Renal cortical epithelial cell (primary cell): ENCODE measurements at places on chromosomes 11 and 22.

DNA sequence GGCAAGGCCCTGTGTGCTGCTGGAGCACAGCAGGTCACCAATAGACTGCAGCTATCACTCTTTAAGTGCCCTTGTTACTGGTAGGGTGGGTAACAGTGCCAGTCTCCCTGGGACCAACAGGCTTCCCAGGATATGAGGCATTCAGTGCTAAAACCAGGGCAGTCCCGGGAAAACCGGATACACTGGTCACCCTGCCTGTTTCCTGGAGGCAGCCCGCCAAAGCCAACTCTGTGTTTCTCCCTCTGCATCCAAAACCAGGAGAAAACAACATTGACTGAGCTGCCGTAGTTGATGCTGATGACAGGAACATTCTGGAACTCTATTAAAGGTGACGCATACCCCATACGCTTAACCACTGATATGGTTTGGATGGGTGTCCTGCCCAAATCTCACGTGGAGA, 149.1 kb downstream of the SHANK2 start:
- peak; percentile 32 for DNase-seq

- DNase-seq, result no peak
Measured at GRCh38 chr11:80916173-80916798, 1475.5 kb upstream of the TENM4 start.

DNA sequence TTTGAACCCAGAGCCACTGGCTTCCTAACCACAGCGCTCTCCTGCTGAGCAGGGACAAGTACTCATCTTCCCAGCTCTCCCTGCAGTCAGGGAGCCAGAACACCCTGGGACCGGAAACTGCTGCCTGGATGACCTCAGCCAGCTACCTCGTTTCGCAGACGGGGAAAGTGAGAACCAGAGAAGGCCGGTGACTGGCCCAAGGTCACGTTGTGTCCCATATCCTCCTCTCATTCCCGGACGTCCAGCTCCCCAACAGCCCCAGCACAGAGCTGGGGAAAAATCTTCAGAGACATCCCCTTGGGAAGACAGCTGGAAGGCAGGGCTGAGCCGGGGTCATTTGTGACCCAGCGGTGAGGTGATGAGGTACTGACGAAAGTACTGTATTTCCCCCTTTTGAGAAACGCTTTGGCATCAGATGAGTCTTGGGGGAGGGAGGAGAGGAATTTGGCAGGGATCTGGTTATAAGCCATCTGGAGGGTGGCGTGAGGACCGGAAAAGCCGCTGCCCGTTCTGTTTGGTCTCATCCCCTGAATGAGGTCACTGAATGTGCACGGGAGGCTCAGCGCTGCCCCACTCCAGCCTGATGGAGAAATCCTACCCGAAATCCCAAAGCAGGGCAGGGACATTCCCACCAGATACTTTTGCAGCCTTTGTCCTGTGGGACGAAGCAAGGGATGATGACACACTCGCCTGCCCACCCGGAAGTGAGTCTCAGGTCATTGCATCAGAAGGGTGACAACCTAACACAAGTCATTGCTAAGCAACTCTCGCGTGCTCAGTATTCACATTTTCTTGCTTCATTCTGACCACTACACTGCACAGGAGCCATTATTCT, 41.1 kb downstream of the LIF start:
- peak; percentile 93 for DNase-seq

- no peak for DNase-seq
Measured at GRCh38 chr11:120977266-120978137, 46.4 kb upstream of the TBCEL start.

DNA sequence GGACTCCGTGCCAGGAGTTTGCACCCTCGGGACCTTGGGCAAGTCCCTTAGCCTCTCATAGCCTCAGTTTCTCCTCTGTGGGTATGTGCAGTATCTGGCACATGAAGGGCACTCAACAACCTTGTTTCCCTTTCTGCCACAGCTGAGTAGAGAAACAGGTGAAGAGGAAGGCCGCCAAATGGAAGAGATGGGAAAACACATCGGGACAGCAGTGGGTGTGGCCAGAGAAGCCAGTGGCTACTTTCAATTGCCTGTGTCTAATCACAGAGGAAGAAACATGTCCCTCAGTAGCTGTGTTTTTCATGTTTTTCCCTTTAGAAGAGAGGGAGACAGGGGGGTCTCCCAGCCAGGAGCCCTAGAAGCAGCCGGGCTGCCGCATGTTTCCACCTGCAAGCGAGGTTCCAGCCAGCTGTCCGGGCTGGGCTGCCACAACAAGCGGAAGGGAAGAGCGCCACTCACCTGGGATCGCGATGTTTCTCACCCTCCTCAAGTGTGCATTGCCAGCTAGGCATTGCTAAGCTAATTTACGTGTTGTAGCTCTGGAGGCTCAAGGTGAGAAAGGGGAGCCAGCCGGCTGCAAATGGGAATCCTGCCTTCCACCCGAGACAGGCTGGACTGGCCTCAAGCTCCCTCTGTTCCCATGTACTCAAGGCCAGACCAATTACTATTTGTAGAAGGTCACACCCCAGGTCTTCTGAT, 16.7 kb downstream of the ASPHD2 start:
- no peak for DNase-seq

GRCh38 chr11:72300268-72300667, 56.3 kb upstream of the PHOX2A start:
- DNase-seq, result no peak

DNA sequence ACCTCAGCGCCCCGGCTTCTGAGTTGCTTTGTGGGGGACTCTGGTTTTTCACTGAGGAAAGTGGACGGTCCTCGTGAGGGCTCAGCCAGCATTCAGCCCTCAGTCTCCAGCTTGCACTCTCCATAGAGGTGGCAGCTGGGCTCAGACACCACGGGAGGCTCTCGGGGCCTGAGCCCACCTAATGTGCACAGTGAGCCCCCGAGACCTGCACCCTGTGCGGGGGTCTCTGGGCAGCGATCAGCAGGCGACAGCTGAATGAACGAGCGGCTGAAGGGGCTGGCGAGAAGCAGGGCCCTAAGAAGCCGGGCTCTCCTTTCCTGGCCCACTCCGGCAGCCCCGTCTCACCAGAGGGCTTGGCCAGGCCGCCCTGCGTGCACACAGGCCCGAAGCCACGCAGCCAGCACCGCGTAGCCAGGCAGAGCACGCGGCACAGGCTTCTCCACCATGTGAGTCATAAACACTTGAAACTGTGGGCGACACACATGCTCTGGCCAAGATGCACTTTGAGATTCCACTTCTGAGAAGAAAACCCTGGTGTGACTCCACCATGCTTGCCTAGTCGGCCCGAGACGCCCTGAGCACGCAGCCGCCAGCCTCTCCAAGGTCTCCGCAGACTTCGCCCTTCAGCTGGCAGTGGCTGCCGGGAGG, 28.0 kb downstream of the TOLLIP start:
- DNase-seq, result no peak

DNA sequence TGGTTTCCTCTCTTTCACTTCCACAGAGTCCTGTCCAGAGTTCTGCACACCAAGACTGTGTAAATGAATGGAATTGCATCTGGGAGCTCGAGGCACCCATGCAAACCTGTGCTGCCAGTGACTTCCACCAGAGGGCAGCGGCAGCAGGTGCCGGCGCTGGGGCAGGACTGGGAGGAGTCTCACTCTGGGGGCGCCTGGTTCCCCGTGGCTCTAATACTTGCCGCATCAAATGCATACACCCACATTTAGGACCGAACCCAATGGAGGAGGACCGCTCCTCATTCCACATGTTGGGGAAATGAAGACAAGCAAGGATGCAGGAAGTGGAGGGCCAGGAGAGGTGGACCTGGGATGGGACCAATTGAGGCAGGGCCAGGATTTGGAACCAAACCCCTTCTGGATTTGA, 1.1 kb upstream of the CD6 start:
- DNase-seq, result no peak

DNA sequence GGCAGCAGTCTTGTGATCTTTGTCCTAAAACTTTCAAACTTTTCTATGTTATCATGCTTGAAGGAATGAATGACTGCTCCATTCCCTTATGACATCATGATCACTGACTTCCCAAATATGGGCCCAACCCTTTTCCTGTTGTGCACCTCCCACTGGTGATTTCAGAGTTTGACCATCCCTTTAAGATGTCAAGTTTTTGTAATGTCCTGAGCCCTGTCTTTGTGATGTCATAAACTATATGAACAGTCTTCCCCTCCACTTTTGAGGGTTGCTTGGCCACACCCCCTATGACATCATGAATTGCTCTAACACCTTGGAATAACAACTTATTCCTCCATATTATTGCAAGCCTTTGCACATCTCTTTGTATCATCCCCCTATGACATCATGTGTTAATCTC, 16.5 kb upstream of the NUCB2 start:
- DNase-seq, result no peak

DNA sequence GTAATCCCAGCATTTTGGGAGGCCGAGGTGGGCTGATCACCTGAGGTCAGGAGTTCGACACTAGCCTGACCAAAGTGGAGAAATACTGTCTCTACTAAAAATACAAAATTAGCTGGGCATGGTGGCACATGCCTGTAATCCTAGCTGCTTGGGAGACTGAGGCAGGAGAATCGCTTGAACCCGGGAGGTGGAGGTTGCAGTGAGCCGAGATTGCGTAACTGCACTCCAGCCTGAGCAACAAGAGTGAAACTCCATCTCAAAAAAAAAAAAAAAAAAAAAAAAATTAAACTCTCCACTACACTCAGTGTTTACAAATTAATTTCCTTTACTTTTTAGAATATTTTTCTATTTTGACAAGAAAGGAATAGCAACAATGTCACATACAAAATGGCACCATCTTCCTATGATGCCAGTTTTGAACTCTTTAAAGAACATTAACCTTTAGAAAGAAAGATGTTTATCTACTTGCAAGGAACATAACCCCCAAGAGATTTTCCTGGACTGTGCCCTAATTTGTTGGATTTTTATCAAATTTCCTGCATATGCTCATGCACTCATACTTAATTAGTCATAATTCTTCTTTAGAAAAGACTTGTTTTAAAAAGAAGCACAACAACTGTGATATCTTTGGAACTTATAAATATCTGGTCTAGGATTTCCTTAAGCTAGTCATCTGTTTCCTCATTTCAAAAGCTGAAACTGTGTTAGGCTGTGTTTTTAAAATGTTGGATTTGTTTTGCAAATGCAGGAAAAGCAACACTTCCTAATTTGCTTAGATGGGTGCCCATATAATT, 22.6 kb upstream of the HIPK3 start:
- no peak for DNase-seq

DNA sequence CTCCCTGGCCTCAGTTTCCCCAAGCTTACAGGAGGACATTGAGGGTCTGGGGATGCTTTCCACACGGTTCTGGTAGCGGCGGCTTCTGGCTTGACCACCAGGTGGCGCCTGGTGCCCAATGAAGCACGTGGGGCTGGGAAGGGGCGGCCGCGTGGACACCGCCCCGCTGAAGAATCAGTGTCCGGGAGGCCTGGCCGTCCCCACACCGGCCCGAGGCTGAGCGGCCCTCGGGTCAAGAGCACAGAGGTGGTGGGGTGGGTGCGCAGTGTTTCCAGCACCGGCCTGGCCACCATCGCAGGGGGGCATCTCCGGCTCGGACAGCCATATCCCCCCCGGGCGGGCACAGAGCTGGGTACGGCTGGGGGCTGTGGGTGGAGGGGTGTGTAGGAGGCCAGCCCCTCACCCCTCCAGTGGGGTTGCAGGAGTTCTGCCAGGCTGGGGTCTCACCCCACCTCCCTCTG, 27.8 kb upstream of the PPARA start:
- no peak for DNase-seq

GRCh38 chr11:72685560-72686480, 11.6 kb upstream of the PDE2A start:
- no peak for DNase-seq

DNA sequence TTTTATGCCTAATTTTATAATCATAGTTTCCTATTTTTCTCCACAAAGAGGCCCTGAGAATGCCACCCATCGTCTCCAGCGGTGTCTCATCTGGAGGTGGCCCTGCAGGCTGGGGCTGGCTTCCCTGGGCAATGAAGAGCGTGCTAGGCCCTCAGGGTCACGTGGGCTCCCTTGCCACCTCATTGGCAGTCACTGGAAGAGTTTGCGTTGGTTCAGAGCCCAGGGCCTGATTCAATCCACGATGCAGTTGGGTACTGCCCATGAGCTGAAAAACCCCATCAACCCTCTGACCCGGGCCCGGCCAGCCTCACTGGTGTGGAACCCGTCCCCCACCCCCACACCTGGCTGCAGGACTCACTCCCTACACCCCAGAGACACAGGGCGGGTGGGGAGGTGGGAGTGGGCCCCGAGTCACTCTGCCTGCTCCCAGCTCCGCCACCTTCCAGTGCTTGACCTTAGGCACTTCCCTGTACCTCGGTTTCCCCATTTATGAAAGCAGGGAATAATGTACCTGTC, 43.4 kb upstream of the A4GALT start:
- DNase-seq, result no peak

DNA sequence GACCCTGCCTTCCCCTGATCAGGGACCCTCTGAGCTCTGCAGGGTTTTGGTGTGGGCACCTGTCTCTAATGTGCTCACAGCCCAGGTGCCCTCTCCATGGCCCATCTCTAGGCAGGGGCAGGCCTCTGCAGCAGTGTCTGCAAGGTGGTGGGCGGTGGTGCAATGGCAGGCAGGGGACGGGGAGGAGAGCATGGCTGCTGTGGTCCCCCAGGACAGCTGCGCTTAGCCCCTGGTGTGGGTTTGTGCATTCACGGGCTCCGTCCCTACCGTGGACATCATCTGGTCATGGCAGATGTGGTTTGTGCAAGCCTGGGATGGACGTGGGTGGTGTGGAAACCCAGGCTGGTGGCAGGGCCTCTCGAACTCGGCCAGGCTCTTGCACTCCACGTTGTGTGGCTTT, 443.1 kb downstream of the TBC1D22A start:
- no peak for DNase-seq

DNA sequence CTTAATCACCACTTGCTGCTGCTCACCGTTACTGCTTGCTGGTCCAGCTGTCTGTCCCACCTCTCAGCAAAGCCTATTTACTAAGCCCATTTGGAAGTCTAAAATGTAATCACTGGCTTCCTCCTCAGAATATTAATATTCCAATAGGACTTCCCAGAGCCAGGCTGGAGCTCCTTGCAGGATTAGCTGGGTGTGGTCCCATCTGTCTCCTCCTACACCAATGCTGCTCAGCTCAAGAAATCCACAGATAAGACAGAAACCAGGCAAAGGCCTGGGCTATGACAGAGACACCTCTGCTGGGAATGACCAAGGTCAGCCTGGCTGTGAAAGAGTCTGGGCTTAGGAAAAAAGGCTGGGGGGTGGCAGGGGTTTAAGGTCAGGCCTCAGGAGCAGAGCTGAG, 317.8 kb downstream of the BUD13 start:
- DNase-seq, result no peak

GRCh38 chr11:2088746-2089535, 50.2 kb downstream of the IGF2 start:
- no peak for DNase-seq

- no peak for DNase-seq
Measured at GRCh38 chr11:12930850-12931249, 78.3 kb upstream of the RASSF10 start.

GRCh38 chr11:35066030-35066429, 72.9 kb upstream of the CD44 start:
- DNase-seq, result no peak

DNA sequence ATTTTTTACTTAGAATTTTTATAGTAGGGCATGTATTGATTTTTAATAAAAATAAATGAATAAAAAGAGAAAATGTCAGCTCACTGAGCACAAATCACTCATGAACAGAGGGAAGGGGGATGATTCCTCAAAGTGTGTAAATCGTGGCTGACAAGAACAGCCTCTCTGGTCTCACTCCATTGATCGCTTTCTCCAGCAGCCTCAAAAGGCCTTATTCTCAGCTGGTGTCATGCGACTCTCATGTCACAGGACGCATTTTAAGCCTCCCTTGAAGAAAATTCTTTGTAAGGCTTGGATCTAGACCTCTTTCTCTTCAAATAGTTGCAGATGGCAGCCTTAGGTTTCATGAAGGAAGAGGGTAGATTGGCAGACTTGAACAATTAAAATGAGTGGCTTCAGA, 33.9 kb upstream of the SLC5A12 start:
- DNase-seq, result no peak

GRCh38 chr22:46672731-46673130, 52.5 kb downstream of the GRAMD4 start:
- no peak for DNase-seq
